ENCODE measurements at places on chromosomes 6 and 20.

DNA sequence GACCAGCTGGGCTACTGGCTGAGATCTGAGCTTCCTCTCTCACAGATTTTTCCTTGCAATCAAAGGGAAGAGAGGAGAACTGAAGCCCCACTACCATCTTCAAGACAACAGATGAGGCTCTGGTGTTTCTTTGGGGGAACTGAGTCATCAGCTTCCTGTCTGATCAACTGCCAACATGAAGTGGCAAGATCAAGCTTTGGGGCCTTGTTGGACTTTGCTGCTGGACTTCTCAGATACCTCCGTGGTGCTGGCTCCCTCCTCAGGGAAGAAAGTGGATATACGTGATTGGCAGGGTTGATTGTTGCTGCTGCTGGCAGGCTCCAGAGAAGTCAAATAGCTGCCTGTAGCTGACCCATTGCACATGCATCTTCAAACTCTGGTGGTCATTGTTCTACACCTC lies 3.6 kb upstream of the TOX2 start:
- DNase-seq: no peak

DNA sequence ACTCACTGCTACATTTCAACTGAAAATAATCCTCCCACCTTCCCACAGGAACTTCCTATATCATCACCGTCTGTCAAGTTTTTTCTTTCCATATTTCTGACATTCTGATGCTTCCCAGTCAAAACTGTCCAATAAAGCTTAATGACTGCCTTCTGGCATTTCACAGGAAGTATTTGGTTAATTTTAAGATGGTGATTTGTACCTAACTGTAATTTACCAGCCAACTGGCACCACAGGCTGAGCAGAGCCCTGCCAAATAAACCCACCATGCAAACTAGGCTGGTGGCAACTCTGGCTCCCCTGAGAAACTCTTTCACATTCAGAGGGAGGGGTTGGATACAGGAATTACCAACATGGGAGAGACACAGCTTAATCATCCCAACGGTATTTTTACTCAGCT lies 50.0 kb downstream of the KLHL32 start:
- no peak for DNase-seq

DNA sequence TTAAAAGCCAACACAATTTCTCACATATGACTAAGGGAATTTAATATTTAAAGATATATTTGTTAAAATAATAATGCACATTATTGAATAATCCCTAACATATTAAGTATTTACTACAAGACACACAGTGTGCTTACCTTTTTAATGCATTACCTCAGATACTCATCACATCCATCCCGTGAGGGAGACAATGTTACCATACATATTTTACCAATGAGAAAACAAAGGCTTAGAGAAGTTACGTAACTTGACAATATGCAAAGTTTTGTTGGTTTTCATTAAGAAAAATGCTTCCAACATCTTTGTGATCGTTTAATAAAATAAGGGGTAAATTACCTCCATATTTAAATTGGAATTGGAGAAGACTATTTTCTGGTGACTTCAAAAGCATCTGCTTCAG lies 4.3 kb downstream of the IFNGR1 start:
- no peak for DNase-seq

GRCh38 chr6:108074057-108074358 lies 533 bp downstream of the OSTM1 start:
- no peak for DNase-seq

DNA sequence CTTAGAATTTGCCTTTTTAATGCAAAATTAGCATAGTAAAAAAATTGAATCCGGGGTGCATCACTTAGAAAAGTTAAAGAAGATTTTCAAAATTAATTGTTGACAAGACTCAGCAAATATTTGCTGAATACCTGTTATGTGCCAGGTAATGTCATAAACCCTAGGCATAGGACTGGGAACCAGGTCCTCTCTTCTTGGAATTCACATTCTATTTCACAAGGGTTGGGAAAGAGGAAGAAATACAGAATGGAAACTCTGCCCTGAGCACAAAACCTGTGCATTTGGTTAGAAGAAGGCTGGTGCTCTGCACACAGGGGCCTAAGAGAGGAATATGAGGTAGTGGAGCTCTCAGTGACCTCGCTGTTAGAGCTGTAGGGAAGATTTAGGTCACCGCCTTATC lies 573.8 kb upstream of the AGPAT4 start:
- DNase-seq: no peak

DNA sequence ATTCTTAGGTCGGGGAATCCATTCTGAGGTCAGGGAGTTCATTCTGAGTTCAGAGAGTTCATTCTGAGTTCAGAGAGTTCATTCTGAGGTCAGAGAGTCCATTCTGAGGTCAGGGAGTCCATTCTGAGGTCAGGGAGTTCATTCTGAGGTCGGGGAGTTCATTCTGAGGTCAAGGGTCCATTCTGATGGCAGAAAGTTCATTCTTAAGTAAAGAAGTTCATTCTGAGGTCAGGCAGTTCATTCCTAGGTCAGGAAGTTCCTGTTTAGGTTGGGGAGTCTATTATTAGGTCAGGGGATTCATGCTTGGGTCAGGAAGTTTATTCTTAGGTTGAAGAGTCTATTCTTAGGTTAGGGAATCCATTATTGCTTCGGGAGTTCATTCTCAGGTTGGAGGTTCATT lies 16.5 kb upstream of the NXT1 start:
- no peak for DNase-seq

DNA sequence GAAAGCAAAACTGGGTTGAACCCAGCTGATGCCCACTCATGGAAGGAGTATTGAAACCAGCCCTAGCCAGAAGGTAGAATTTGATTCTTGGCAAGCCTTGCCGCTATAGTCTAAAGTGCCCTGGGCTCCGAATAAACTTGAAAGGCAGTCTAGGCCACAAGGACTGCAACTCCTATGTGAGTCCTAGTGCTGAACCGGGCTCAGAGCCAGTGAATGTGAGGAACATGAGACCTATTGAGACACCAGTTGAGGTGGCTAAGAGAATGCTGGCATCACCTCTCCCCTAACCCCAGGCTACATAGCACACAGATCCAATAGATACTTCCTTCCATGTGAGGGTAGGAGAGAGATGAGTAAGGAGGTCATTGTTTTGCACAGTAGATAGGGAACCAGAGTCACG lies 3.5 kb upstream of the DEFB110 start:
- DNase-seq: no peak

DNA sequence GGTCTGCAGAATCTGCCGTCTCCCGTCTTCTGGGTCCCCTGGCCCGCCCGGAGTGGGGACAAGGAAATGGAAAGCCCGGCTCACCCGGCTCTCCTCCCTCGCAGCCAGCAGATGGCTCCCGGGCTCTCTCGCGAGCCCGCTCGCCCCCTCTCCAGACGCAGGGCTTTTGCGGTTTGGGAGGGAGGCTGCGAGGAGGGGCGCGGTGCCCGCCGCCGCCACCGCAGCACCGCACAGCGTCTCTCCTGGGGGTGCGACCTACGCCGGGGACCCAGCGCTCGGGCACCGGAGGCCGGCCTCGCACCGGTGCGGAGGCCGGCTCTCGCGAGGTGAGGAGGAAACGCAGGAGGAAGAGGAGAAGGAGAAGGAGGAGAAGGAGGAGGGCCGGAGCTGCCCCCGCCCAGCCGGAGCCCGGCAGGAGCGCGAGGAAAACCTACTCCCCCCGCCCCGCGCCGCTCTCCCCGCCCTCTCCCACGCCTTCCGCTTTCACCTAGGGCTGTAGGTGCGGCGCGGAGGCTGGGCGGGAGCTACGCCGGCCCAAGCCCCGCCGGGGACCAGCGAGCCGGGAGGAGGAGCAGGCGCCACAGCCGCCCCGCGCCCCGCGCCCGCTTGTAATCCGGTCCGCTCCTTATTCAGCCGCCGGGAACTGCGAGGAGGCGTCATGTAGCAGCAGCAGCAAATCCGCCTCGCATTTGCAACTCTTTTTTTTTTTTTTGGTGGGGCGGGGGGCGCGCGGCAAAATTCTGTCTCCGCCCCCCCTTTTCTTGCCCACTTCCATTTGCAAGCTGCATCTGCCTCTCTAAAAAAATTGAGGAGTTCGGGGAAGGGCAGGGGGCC lies at the start of gene CARMIL1:
Gene CARMIL1 (plus strand): TSS at position 461 of the 834 bp plus-strand sequence. CDS start 422 bp downstream, outside the sequence.
- peak; percentile 68 for DNase-seq

DNA sequence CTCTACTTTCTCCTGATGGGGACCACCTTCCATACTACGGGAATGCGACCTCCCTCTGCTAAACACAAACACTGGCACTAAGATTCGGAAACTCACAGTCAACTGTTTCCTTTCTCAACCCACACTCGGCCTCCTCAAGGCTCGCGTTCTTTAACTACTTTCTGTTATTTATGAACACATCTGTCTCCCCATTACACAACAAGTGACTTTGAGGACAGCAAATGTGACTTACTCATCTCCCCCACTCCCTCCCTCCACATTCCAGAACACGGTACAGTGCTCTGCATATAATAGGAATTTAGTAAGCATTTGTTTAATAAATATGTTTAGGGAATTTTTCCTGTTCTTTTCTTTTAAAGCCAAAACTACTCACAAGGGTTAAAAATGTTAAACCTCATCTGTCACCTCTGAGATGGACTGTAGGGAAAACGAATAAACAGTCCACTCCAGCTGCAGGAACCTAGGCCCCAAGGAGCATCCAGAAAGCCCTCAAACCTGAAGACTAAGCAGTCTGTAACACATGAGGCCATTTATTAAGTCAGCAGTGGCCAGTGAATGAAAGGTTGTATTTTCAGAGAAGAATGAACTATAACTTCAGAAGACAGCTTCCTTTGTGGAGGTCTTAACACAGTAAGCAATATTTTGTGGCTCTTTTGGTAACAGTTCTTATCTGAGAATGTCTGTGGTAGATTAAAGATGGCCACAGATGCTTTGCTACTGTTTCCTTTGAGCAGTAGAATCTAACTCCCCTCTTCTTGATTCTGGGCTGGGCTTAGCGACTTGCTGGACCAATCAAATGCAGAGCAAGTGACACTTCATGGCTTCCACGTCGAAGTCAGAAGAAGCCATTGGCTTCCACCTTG lies 209.6 kb upstream of the DTNBP1 start:
- no peak for DNase-seq

Data from CD4-positive, alpha-beta T cell treated with Interleukin-21 for 1 hour (primary cell).